Motor neuron (in vitro differentiated cells): ENCODE measurements at places on chromosomes 11 and 22. TPM values are rescaled to one million over a fixed set of nuclear protein-coding genes. Genes with fewer than 3 reads are reported as not detected.
A peak's percentile ranks its signal among the peaks of the same experiment; 100 is the strongest.

DNA sequence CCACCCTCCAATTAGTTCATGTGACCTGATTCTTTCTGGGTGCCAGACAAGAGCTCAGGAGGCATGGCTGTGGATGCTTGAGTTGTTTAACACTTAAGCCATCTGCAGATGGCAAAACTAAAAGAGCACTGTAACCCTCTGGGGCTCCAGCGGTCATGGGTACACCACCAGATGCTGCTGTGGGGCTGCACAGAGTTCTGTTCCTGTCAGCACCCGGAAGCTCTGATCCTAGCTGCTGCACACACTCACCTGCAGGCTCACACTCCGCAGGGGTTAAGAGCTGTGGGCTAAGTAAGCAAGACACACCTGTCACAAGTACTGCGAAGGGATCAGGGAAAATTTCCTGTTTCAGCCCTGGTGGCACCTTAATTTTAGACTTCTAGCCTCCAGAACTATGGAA, 307.8 kb downstream of the C11orf87 start:
- no peak for ATAC-seq

- no peak for ATAC-seq
These were observed 80.3 kb downstream of the ALX4 start for GRCh38 chr11:44229624-44230023.

DNA sequence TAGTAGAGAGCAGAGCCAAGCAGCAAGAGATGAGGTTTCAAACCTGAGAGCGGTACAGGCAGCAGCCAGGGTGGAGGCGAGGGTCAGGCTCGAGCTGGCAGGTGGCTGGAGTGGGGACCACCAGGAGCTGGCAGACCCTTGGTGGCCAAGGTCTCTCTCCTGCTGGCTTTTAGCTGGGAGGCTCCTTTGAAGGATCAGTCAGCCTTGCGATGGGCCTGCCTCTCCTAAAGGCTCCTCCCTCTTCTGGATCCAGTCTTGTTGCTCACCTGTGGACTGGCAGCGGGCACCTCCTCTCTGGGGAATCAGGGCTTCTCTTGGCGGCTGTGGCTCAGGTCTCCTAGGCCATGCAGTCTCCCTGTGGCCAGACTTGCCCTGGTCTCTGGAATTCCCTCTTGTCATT, 24.8 kb downstream of the TPST2 start:
- ATAC-seq: no peak

GRCh38 chr11:1356478-1356960, 33.2 kb upstream of the BRSK2 start:
- ATAC-seq: no peak

DNA sequence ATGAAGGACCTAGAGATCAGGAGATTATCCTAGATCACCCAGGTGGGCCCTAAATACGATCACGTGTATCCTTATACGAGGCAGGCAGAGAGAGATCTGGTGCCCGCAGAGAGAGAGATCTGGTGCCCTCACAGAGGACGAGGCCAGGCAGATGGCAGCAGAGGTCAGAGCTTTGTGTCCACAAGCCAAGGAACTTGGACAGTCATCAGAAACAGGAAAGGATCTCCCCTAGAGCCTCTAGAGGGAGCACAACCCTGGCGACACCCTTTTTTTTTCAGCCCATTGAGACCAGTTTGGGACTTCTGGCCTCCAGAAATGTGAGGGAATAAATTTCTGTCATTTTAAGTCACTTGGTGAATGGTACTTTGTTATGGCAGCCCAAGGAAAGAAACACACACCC, 25.5 kb upstream of the TIMP3 start:
- ATAC-seq: peak; percentile 59

DNA sequence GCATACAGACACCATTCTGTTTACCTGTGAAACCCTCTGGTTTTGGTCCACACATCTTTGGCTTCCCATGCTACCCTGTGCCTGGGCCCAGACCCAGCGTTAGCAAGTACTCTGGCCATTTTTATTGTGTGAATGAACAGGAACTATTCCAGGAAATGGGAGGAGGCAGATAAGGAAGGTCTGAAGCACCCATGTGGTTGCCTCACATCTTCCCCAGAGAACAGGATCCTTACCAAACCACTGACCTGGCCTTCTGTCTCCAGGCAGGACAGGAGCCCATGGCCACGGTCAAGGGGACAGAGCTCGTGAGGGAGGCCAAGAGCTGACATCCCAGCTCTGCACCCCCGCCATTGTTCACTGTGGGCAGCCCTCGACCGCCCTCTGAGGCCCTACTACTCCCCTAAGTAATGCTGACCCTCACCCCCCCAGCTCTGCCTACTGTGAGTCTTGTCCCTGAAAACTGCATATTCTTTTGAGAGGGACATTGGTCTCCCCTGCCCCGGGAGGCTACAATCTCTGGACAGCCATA, 97.7 kb upstream of the TP53I11 start:
- no peak for ATAC-seq

- no peak for ATAC-seq
These were observed 4.9 kb downstream of the TBRG1 start for GRCh38 chr11:124627546-124627945.

- ATAC-seq: no peak
These were observed 610.1 kb upstream of the ANO5 start for GRCh38 chr11:21582791-21583190.

DNA sequence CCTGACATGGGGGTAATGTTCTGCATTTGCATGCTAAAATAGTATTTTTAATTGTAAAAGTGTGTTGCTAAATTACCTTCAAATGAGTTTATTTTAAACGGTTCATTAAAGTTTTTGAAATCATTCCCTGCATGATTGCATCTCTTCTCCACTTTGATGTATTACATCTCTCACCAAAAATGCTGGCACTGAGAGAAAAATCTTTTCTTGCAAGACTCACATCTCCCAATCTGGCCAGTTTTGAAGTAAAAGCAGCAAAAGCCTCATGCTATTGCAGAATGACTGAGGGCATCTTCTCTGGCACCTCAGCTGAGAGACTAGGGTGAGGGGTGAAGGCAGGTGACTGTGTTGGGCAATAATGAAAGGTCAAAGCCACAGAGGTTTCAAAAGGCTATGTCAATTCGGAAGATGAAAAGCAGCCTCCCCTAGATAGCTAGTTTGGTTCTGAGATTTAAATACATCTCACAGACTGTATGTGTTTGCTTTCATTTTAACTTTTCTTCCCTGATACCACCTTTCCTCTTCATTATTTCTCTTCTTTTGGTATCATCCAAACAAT, 292.2 kb upstream of the RAG2 start:
- no peak for ATAC-seq

GRCh38 chr22:48346911-48347310, 1480.8 kb downstream of the BRD1 start:
- ATAC-seq: no peak

- ATAC-seq: no peak
These were observed 112.0 kb upstream of the ARHGAP42 start for GRCh38 chr11:100574894-100575769.

- ATAC-seq: no peak
These were observed 557.9 kb upstream of the ANO5 start for GRCh38 chr11:21634956-21635355.

GRCh38 chr11:109062445-109062844, 359.5 kb upstream of the C11orf87 start:
- peak; percentile 67 for ATAC-seq

GRCh38 chr11:122367809-122368231, 251.8 kb upstream of the BLID start:
- peak; percentile 83 for ATAC-seq

GRCh38 chr22:39419096-39419495, 19.5 kb downstream of the TAB1 start:
- no peak for ATAC-seq

- ATAC-seq: no peak
These were observed 24.9 kb downstream of the PGM2L1 start for GRCh38 chr11:74373382-74373781.

GRCh38 chr11:63882555-63883242, 34.3 kb downstream of the RCOR2 start:
- peak; percentile 37 for ATAC-seq

DNA sequence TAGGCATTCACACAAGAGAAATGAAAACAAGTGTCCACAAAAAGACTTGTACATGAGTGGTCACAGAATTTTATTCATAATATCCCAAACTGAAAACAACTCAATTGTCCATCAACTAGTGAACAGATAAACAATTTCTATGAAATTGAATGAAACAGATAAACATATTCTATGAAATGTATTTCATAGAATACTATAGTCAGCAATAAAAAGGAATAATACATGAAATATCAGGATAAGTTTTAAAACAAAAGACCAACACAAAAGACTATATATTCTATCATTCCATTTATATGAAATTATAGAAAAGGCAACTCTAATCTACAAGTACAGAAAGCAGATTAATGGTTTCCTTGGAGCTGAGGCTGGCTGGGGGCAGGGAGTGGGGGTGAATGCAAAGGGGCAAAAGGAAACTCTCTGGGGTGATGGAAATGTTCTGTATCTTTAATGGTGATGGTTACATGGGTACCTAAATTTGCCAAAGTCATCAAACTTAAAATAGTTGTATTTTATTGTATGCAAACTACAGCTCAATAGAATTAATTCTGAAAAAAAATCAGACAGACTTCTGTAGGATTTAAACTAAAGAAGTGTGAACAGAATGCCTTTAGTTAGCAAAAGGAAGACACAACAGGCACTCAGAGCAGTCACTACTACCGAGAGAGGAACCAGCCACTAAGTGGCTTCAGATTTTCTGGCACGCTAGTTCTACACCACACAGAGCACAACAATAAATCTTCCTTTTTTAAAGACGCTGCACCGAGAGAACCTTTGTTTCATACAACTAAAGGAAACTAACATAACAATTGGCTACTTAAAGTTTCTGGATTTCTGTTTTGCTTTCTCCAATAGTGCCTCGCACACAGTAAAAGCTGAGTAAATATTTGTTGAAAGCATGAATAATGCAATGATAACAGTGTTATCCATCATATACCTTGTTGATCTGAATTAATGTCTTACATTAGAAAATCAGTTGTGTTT, 15.4 kb downstream of the CCDC34 start:
- ATAC-seq: peak; percentile 89

- no peak for ATAC-seq
These were observed 77.9 kb upstream of the OR5AK2 start for GRCh38 chr11:56910785-56911184.

DNA sequence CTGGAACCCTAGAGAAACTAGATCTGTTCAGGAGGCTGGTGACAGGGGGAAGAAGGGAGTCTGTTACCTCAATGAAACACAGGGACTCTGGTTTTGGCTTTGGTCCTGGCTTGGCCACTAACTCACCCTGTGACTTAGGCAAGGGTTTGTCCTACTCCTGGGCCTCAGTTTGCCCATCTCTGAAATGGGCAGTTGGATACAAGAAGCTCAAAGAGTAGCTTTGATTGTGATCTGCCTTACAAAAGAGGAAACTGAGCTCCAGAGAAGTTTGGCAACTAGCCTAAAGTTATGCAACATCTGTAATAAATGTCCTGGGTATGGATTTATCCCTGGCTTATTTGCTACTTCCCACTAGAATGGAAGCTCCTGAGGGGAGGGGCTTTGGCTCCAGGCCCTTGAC, 24.0 kb upstream of the LMO1 start:
- no peak for ATAC-seq

DNA sequence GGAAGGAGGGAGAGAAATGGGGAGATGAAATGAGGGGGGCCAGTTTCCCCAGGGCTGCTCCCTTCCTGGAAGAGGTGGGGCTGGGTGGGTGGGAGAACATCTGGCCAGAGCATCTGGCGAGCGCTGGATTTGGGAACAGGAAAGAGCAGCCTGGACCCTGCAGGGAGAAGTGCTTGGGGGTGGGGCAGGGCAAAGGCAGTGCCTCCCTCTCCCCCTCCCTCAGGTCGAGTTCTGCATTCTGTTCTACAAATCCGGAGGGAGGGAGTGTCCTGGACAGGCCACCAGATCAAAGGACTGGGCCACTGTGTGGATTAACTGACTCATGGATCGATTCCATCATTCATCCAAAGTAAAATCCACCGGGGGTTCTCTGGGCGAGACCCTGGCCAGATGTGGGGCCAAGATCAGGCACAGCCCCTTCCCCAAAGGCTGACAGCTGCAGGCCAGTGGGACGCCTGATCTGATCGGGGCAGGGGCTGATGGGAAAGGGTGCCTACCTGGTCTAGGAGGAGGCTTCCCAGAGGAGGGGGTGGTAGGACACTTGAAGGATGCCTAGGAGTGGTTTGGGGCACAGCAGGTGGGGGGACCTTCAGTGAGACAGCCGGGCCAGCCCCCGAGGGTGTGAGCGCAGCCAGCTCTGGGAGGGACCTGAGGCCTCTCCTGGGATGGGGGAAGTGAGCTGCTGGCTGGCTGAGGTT, 57.5 kb downstream of the CACNA1I start:
- ATAC-seq: no peak

GRCh38 chr11:126048197-126048596, 14.5 kb downstream of the CDON start:
- ATAC-seq: no peak

GRCh38 chr11:36566407-36567053, 1.3 kb upstream of the RAG1 start:
- ATAC-seq: no peak

- ATAC-seq: peak; percentile 40
These were observed 578.5 kb downstream of the BUD13 start for GRCh38 chr11:116194156-116194904.

- no peak for ATAC-seq
These were observed 194.7 kb downstream of the OR4A47 start for GRCh38 chr11:48683226-48683720.

- no peak for ATAC-seq
These were observed 105.6 kb downstream of the RRAS2 start for GRCh38 chr11:14253421-14253820.

GRCh38 chr11:69647761-69648497, 7.0 kb downstream of the CCND1 start:
- ATAC-seq: no peak

DNA sequence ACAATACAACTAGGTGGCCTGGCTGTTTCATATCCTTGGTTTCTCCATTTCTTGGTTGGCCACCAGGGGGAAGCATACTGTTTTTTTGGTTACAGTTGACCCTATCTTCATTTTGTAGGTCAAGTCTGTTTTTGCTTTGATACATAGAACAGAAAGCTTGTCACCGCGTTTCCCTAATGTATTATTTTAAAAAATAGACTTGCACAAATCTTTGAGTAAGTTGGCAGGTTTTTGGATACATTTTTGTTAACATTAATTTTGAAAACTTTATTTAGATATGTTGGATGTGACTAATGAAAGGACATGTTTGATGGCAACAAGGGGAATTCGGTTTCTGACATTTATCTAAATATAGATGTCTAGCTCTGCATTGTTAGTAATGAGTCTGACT, 3.0 kb downstream of the NCR3LG1 start:
- ATAC-seq: no peak

- ATAC-seq: peak; percentile 81
These were observed 2.1 kb downstream of the LGALS12 start for GRCh38 chr11:63508009-63508408.

- ATAC-seq: peak; percentile 95
These were observed 31.0 kb downstream of the MCM5 start for GRCh38 chr22:35430897-35431322.

- no peak for ATAC-seq
These were observed 1858.3 kb upstream of the RAG2 start for GRCh38 chr11:38456371-38456770.

GRCh38 chr11:126350836-126351235, 4.7 kb upstream of the ST3GAL4 start:
- ATAC-seq: no peak

The TEAD1 gene
- 21.0 and 23.3 TPM in 2 replicates for total RNA-seq

The CALCB gene
- total RNA-seq: 1.2 and 1.3 TPM in 2 replicates

The BTG4 gene
- total RNA-seq: not detected in 2 replicates

The CDC42EP2 gene
- total RNA-seq: 5.7 and 6.8 TPM in 2 replicates

The LSP1 gene
- total RNA-seq: 1.1 and 1.5 TPM in 2 replicates

The MS4A12 gene
- not detected in 2 replicates for total RNA-seq

The TRIM49 gene
- not detected in 2 replicates for total RNA-seq

The DCDC1 gene
- total RNA-seq: 2.1 and 2.5 TPM in 2 replicates

The SLCO2B1 gene
- total RNA-seq: 0.27 and 0.38 TPM in 2 replicates

The PYGM gene
- 0.41 and 1.1 TPM in 2 replicates for total RNA-seq

The DDB1 gene
- 144 and 162 TPM in 2 replicates for total RNA-seq

The SLC22A12 gene
- total RNA-seq: 0.05 and 0.19 TPM in 2 replicates

The ZMAT5 gene
- 26.8 and 28.3 TPM in 2 replicates for total RNA-seq

The MS4A15 gene
- total RNA-seq: 0.13 and 0.18 TPM in 2 replicates
